Neural progenitor cell (in vitro differentiated cells): ENCODE measurements at places on chromosomes 5 and 9. TPM values are rescaled to one million over a fixed set of nuclear protein-coding genes. Genes with fewer than 3 reads are reported as not detected.

The SARDH gene
- 3.9 and 9.2 TPM in 2 replicates for total RNA-seq

The TEK gene
- total RNA-seq = 12.3 and 14.6 TPM in 2 replicates

The SPINK7 gene
- total RNA-seq = not detected in 2 replicates

The SV2C gene
- 0.06 and 0.15 TPM in 2 replicates for total RNA-seq

The HOMER1 gene
- 30.8 and 41.6 TPM in 2 replicates for total RNA-seq

The ATP10B gene
- not detected in 2 replicates for total RNA-seq

The LCN9 gene
- 2.4 and 6.6 TPM in 2 replicates for total RNA-seq

The GADD45G gene
- total RNA-seq = 1.8 TPM in 1 of 2 replicates, not detected in the other

The CYSRT1 gene
- total RNA-seq = 0.56 TPM in 1 of 2 replicates, not detected in the other

The LRRTM2 gene
- not detected in 2 replicates for total RNA-seq

The OSMR gene
- 0.22 and 0.58 TPM in 2 replicates for total RNA-seq

The AGTPBP1 gene
- total RNA-seq = 81.5 and 122 TPM in 2 replicates

The ISL1 gene
- not detected in 2 replicates for total RNA-seq

The HK3 gene
- not detected in 2 replicates for total RNA-seq

DNA sequence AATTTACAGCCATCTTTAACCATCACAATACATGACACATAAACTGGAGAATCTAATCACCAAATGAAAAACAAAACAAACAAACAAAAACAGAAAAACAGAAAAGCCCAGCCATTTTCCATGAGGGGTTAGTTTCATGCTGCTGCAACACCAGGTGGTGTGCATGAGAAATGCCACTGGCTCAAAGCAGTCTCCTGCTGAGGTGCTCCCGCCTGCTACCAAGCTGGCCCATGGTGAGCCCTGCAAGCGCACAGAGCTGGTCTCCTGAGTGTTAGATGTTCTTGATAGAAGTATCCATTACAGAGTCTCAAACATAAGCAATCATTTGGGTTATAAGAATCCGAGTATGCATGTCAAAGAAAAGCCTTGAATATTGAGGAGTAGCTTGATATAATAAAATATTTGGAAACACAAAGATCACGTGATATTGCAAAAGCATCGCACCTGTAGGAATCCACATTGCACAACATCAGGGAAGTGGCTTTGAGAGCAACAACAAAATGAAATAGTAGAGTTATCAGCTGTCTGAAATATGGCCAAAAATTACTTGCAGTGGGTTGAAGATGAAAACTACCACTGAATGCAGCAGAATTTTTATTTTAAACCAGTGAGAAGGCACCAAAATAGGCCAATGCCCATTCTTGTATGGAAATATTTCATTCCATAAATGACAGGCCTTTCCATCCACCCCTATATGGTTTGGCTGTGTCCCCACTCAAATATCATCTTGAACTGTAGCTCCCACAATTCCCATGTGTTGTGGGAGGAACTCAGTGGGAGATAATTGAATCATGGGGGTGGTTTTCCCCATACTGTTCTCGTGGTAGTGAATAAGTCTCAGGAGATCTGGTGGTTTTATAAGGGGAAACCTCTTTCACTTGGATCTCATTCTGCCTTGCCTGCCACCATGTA, 194.8 kb downstream of the SYK start:
- no peak overlapping the region for H3K27ac ChIP-seq
- H3K4me3 ChIP-seq = no peak overlapping the region
- no peaks in the 10 kb centered on the region for H3K4me1 ChIP-seq
- H3K27me3 ChIP-seq = no peaks in the 10 kb centered on the region

DNA sequence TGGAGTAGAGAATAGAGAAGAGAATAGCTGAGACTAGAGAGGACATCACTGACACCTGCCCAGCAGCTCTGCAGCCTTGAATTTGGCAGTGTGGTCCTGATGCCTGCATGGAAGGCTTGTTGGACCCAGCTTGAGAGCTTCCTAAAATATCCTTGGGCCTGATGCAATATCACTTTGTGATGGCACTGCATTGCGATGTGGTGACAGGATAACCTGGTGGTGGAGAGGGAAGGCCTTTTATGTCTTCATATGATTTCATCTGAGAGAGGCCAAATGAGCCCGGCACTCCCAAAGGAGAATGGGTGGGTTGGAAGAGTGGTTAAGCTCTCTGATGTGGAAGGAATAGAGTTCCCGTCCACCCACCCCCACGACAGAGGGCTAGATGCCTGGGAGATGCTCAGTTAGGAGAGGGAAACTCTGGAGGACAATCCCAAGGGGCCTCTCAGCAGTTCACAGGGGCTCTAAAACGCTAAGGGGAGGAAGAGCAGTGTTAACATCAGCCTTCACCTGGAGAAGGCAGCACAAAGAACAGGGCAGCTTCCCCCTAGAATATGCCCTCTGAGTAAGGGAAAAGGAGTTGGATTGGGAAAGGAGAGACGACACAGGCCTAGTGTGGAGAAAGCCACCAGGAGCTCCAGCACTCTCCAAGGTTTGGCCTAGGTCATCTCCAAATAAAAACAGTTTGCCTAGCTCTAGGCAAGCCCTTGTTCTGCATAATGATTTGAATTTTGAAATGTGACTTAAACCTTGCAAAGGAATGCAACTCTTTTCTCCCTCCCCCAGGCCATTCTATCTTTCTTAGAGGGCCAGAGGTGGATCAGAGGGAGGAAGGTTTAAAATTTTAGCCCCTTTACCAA, 99.8 kb upstream of the SSBP2 start:
- H3K4me1 ChIP-seq = peaks cover 80% of the 10 kb centered on the region
- H3K27ac ChIP-seq = peak overlapping the region; percentile 98
- H3K36me3 ChIP-seq = no peaks in the 10 kb centered on the region
- H3K27me3 ChIP-seq = no peaks in the 10 kb centered on the region
- H3K4me3 ChIP-seq = peak overlapping the region; percentile 46
- DNase-seq = no peak

- DNase-seq = no peak
- no peaks in the 10 kb centered on the region for H3K36me3 ChIP-seq
- H3K4me1 ChIP-seq = no peaks in the 10 kb centered on the region
Observed at GRCh38 chr5:173812811-173813550, 75.2 kb upstream of the CPEB4 start.

DNA sequence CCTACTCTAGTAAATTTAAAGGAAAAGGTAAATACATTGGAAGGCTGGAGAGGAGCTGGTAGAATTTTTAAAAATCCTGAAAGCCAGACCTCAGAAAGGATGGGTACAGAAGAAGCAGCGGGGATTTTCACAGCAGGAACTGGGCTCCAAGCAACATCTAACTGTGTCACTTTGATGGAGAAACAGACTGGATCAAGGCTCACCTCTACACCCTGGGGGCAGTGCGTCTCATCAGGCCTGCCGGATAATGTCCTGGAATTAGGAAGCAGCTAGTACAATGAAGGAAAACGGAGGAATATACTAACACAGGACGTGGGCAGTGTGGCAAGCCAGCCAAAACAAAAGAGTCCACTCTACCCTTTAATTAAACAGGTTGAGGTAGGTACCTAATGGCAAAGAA, 463.6 kb downstream of the TAF11L14 start:
- H3K36me3 ChIP-seq = no peaks in the 10 kb centered on the region
- H3K4me1 ChIP-seq = peaks cover 12% of the 10 kb centered on the region
- H3K27ac ChIP-seq = no peak overlapping the region
- DNase-seq = peak; percentile 31
- no peak overlapping the region for H3K4me3 ChIP-seq

GRCh38 chr5:153352685-153353219, 137.7 kb upstream of the GRIA1 start:
- H3K4me3 ChIP-seq = no peak overlapping the region
- H3K4me1 ChIP-seq = peaks cover 22% of the 10 kb centered on the region
- H3K27me3 ChIP-seq = no peaks in the 10 kb centered on the region
- H3K36me3 ChIP-seq = no peaks in the 10 kb centered on the region

GRCh38 chr5:173618927-173619519, 2.6 kb upstream of the BOD1 start:
- H3K4me3 ChIP-seq = no peak overlapping the region
- peaks cover 14% of the 10 kb centered on the region for H3K4me1 ChIP-seq
- no peaks in the 10 kb centered on the region for H3K27me3 ChIP-seq
- no peaks in the 10 kb centered on the region for H3K36me3 ChIP-seq

DNA sequence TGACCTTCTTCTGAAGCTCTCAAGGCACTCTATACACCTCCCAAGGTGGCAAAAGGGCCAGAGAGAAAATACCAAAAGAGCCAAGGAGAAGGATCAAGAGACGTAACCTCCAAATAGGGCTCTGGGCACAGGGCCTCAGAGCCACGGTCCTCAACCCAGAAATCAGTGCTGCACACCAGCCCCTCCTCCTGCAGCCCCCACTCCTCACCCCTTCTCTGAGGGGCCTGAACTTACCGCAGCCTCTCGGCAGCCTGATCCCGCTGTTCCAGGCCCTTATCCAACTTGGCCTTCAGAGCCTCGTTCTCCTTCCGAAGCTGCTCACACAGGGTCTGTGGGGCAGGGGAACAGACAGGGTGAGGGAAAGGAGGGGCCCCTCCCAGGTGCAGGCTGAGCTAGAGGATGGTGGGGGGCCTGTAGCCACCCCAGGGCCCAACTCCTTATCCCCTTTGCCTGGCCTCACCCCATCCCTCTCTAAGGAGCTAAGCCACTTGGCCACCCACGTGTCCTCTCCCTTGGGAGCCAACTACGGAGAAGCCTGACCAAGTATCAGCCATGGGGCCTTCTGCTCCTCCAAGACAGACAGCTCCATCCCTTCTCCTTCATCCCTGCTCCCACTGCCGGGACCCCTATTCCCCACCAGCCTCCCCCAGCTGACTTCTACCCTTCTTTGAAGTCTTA, 28.8 kb downstream of the TNIP1 start:
- DNase-seq = no peak
- H3K27me3 ChIP-seq = no peaks in the 10 kb centered on the region
- no peak overlapping the region for H3K27ac ChIP-seq
- no peak overlapping the region for H3K4me3 ChIP-seq
- H3K36me3 ChIP-seq = peaks cover 4% of the 10 kb centered on the region

GRCh38 chr5:2311851-2312250, 429.1 kb upstream of the IRX4 start:
- H3K36me3 ChIP-seq = no peaks in the 10 kb centered on the region
- no peaks in the 10 kb centered on the region for H3K27me3 ChIP-seq
- no peak for DNase-seq
- H3K4me1 ChIP-seq = no peaks in the 10 kb centered on the region
- H3K27ac ChIP-seq = no peak overlapping the region

GRCh38 chr5:128276537-128277216, 193.1 kb downstream of the SLC12A2 start:
- H3K4me1 ChIP-seq = no peaks in the 10 kb centered on the region
- DNase-seq = no peak
- H3K27me3 ChIP-seq = no peaks in the 10 kb centered on the region
- H3K27ac ChIP-seq = no peak overlapping the region
- H3K4me3 ChIP-seq = no peak overlapping the region
- H3K36me3 ChIP-seq = peaks cover 21% of the 10 kb centered on the region

- DNase-seq = no peak
- H3K36me3 ChIP-seq = no peaks in the 10 kb centered on the region
- no peaks in the 10 kb centered on the region for H3K27me3 ChIP-seq
- H3K4me3 ChIP-seq = no peak overlapping the region
- no peak overlapping the region for H3K27ac ChIP-seq
- H3K4me1 ChIP-seq = peaks cover 10% of the 10 kb centered on the region
Observed at GRCh38 chr9:569296-569695, 272.2 kb upstream of the DMRT1 start.

GRCh38 chr5:67695369-67695768, 498.8 kb upstream of the CD180 start:
- H3K27me3 ChIP-seq = no peaks in the 10 kb centered on the region
- H3K27ac ChIP-seq = no peak overlapping the region
- no peak for DNase-seq
- no peaks in the 10 kb centered on the region for H3K36me3 ChIP-seq
- H3K4me1 ChIP-seq = no peaks in the 10 kb centered on the region

DNA sequence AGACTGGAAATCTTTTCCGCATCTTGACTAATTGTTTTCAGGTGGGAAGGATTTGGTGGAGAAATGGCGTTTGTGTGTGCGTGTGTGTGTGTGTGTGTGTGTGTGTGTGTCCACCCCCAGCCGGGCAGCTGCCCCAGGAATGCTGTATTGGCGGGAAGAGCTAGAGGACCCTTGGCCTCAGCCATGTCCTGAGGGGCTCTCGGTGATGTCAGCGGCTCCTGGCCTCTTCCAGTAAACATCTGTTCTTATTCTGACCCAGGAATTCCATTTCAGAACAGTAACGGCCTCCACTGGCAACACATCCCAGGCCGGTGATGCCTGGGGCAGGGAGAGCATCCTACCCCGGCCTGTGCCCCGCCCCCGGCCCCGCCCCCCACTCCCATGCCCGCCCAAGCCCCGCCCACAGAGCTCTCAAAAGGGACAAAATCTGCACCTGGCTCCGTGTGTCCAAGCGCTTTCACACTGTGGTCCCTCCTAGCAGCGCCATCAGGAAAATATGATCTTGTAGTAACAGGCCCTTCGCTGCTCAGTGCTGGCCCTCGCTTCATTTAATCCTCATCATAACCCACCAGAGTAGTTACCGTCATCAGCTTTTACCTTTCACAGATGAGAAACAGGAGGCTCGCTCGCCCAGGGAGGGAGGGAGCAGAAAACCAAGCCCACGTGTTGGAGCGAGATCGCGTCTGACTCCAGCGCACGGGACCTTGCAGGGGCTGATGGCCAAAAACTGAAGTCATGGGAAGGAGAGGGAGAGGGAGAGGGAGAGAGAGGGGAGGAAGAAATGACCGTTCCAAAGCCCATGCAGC, 18.9 kb downstream of the ADAMTS2 start:
- DNase-seq = peak; percentile 74
- no peaks in the 10 kb centered on the region for H3K4me1 ChIP-seq
- no peaks in the 10 kb centered on the region for H3K36me3 ChIP-seq
- H3K27ac ChIP-seq = no peak overlapping the region

GRCh38 chr5:33338336-33339110, 102.2 kb upstream of the TARS1 start:
- peaks cover 21% of the 10 kb centered on the region for H3K4me1 ChIP-seq
- no peak overlapping the region for H3K27ac ChIP-seq
- H3K4me3 ChIP-seq = no peak overlapping the region
- H3K27me3 ChIP-seq = no peaks in the 10 kb centered on the region
- no peak for DNase-seq

DNA sequence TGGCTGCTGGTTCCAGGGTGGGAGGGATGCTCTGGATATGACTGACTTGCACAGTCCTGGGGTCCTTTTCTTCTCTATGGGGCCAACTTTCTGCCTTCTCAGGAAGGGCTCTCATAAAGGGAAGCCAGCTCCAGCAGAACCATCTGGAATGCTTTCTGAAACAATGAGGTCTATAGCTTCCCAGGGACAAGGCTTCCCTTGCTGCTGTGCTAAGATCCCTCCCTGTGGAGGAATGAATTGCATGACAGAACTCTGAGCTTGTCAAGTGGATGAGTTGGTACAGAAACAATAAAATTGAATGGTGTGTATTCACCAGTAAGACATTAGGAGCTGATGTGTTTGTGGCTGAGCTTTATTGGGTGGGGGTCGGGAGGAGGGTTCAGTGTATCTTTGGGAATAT, 19.8 kb downstream of the CKMT2 start:
- H3K27ac ChIP-seq = no peak overlapping the region
- no peaks in the 10 kb centered on the region for H3K27me3 ChIP-seq

DNA sequence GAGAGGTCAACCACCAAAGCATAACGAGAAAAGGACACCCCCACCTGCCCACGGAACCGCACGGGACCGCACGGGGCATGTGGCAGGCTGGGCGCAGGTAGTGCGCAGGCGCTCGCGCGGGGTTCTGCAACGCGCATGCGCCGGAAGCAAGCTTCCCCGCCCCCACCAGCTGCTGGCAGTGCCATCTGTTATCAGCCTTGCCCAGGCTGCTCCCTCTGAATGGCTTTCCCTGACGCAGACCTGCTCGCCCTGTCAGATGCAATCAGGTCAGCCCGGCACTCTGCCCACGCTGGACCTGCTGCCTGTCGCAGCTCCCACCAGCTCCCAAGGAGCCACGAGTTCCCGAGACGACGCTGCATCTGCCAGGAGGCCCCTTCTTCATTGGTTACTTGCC, 22.8 kb downstream of the PTCH1 start:
- peaks cover 79% of the 10 kb centered on the region for H3K4me1 ChIP-seq
- H3K27me3 ChIP-seq = no peaks in the 10 kb centered on the region
- peak overlapping the region; percentile 37 for H3K4me3 ChIP-seq
- peak overlapping the region; percentile 98 for H3K27ac ChIP-seq
